ENCODE measurements at places on chromosomes 11 and 22. TPM values are rescaled to one million over a fixed set of nuclear protein-coding genes. Genes with fewer than 3 reads are reported as not detected.

GRCh38 chr11:100927579-100927978 lies 202.0 kb downstream of the PGR start:
- no peak for DNase-seq

The BDNF gene
- not detected for polyA plus RNA-seq

- peak; percentile 13 for DNase-seq
These were observed 89.9 kb upstream of the APOA1 start for GRCh38 chr11:116927163-116927974.

The OR51L1 gene
- polyA plus RNA-seq: not detected

DNA sequence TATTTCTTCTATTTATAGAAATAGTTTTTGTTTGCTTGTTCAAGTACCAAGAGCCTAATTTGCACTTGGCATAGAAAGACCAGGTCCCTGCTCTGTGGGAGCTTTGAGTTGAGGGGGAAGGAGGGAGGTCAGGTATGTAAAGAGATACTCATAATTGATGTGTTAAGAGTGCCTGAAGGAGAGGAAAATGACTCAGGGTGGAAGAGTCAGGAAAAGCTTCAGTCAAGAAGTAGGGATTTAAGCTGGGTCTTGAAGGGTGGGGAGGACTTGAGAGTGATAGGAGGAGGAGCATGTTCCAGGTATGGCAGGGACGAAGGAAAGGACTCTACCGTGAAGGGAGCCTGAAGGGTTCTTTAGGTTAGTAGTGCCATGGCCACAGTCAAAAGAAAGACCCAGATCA lies 9.0 kb downstream of the RBX1 start:
- DNase-seq: no peak

GRCh38 chr11:102453302-102453695 lies 734 bp upstream of the TMEM123 start:
- no peak for DNase-seq

DNA sequence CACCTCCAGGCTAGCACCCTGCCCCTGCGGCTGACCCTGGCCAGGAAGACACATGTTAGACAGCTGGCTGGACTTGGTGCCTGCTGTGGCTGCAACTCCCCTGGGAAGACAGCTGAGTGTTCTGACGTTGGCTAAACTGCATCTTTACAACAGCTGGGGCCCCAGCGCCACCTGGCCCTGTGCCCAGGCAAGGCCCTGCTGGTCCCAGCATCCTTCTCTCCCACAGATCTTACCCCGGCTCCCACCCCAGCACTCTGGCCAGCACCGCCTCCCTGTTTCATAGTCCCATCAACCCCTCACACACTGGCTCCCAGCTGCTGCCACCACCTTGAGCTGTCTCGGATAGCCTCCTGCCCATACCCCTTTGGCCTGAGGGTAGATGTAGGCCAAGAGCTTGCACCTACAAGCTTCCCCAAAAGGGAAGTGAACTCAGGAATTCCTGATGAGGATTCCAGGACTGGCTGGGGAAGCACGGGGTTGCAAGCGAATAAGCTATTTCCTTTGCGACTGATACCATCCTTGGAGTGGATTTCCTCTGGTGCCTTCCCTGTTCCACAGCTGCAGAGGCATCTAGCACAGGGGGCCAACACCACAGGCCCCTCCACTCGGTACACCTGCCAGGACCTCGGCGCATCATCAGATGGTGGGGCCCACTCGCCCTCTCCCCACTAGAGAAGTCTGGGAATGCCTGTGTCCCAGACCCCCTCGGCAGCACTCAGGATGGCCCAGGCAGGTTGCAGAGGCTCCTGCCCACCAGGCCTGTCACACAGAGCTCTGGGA lies 28.5 kb downstream of the RSPH14 start:
- DNase-seq: no peak

- DNase-seq: no peak
These were observed 78.6 kb downstream of the MAML2 start for GRCh38 chr11:96264364-96264763.

GRCh38 chr22:23763579-23763945 lies 772 bp downstream of the C22orf15 start:
- DNase-seq: no peak

Measured in HepG2 (cell line).